A549 (cell line): ENCODE measurements at places on chromosomes 12 and 14.

- DNase-seq, result no peak
These were observed 32.2 kb downstream of the SYNE3 start for GRCh38 chr14:95484296-95484695.

DNA sequence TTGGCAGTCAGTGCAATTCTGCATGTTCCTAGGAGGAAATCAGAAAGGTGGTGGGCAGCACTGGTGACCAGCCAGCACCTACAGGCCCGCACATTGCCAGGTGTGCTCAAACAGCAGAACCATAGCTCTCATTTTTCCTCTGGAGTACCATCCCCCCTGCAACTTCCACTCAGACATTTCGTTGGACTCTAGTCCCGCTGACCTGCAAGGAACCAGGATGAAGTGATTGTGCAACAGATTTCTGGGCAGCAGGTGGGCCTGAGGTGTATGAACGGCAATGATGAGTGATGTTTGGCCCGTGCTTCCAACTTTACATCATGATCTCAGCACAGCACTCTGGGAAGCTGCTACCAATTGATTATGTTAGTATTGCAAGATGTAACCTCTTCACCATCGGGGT is 129.9 kb downstream of the NTF3 start:
- no peak for DNase-seq

DNA sequence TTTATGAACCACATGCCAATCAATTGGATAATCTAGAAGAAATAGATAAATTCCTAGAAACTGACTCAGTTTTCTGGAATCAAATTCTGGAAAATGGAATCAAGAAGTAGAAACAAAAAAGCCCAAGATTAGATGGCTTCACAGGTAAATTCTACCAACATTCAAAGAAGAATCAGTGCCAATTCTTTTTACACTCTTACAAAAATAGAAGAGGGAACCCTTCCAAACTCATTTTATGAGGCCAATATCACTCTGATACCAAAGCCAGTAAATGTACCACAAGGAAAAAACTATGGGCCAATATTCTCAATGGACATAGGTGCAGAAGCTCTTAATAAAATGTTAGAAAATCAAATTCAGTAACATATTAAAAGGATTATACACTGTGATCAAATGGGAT is 35.7 kb upstream of the MYRFL start:
- no peak for DNase-seq

GRCh38 chr14:96754162-96754844 is 42.9 kb upstream of the VRK1 start:
- DNase-seq, result peak; percentile 20

GRCh38 chr12:79260923-79261322 is 396.3 kb downstream of the SYT1 start:
- DNase-seq, result no peak

DNA sequence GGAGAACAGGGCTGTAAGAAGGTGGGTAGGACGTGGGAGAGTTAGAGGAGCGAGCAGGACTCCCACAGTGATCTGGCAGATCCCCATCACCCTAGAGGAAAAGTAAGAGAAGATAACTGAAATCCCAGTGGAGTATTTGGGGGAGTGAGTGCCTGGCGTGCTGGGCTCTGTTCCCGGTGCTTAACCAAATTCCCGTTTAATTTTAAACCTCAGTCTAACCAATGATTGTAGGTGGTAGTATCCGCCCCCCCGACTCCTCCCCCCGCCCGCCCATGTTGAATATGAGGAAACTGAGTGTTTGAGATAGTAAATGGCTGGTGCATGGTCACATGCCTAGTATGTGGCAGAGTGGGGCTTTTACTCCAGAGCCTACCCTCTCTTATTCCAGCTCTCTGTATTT is 1.2 kb downstream of the TARBP2 start:
- no peak for DNase-seq

DNA sequence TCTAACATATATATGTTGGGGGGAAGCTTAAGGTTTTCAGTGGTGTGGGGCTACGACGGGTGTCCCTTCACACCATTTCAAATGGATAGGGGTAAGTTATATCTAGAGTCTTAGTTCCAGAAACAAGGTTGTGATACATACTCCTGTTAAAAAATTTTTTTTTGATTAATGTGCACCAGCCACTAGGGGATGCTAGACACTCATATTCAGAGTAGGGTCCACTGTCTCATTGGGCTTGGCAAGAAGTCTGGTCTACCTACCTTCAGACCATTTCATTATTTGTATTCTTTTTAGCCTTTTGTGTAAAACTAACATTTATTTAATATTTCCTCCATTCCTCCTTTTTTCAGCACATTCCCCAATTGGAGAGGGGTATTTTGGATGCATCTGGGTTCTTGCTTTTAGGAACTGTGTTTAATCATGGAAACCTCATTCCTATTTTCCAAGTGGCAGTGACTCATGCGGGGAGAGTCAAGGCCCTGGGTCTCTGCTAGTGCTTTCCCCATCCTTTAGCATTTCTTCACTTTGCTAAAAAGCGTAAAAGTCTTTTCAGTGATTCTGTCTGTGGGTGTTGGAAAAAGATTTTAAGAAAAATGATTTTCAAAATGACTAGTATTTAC is 33.4 kb downstream of the ANO4 start:
- DNase-seq, result peak; percentile 4

DNA sequence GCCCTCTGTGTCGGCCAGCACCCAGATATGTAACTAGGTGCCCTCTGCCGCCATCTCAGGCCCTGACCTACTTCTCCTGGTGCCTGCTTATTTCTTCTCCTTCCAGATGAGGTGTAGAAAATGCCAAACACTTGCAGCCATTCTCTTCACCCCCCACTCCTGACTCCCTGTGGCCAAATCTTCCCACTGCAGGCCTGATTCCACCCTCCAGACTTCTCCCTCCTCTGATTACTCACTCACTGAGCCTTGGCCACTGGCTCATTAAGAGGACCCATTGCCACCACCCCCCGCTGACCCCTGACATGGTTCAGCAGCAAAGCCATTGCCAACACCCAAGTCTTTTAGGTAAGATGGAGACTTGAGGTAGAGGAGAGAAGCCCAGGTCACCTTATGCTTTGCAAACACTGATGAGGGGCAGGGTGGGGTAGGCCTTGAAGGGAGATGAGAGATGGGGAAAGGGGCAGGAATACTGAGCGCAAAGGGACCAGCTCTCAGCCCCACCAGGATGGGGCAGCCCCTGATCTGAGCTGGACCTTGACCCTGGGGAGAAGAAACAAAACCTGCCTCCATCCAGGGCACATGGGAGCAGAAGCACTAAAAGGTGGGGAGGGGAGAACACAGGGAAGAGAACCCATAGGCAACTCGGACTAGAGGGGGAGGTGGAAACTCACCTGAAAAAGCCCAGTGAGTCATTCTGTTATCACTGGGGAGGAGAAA is 25.1 kb upstream of the ANO2 start:
- DNase-seq, result no peak

- DNase-seq, result no peak
These were observed 165.3 kb upstream of the PRMT8 start for GRCh38 chr12:3325736-3326135.

GRCh38 chr12:8834230-8834629 is 11.8 kb downstream of the A2ML1 start:
- no peak for DNase-seq
